ENCODE measurements at places on chromosomes 4 and X.

DNA sequence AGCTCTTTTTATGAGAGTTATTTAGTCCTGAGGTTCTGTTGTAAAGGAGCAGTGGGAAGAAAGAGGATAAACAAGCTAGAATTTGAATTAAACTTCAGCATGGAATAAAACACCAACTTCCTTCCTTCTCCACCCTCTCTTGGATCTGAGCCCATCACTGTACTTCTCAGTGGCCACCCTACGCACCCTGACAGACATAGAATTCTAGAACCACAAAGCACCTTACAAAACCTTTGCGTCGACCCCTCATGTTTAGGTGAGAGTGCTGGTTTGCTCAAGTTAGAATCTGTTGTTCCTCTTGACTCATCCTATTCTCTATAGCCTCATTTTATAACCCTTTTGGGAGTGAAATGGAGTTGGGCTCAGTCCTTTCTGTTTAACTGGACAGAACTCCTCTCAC, 84.6 kb upstream of the RPL34 start:
- no peak for DNase-seq

GRCh38 chrX:134981910-134982309, 8.9 kb upstream of the SMIM10 start:
- DNase-seq, result no peak

DNA sequence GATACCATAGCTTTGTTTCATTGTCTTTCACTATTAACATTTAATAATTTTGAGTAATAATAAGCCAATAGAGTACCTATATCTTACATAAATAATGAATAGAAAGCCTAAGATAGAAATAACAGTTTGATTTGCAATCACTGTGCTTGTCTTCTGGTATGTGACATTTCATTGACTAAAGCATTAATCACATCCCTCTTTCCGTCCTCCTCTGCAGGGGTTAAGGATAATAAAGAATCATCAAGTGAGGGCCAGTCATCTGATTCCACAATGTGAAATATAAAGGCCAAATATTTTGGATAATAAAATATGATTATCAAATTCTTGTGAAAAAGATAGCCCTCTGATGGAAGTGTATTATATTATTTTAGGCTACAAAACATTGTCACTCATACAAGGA, 2073.4 kb downstream of the ARAP2 start:
- DNase-seq, result no peak

DNA sequence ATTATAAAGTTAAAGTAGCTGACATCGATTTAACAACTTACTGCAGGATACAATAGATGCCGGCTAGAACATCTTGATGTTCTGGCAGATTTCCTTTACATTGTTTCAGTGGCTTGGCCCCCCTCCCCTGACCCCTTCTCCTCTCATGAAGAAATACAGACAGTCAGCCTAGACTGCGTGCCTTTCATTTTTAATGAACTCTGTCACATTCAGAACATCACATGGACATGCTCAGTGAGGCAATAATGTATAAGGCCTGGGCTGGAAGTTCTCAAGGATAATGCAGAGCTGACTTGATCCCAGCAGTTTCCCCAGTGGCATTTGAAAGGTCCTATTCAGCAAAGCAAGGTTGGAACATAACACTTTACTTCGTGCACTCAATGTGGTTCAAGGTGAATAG, 239.2 kb downstream of the ANK2 start:
- DNase-seq, result no peak

GRCh38 chr4:73875401-73875800, 6.2 kb downstream of the CXCL1 start:
- no peak for DNase-seq

DNA sequence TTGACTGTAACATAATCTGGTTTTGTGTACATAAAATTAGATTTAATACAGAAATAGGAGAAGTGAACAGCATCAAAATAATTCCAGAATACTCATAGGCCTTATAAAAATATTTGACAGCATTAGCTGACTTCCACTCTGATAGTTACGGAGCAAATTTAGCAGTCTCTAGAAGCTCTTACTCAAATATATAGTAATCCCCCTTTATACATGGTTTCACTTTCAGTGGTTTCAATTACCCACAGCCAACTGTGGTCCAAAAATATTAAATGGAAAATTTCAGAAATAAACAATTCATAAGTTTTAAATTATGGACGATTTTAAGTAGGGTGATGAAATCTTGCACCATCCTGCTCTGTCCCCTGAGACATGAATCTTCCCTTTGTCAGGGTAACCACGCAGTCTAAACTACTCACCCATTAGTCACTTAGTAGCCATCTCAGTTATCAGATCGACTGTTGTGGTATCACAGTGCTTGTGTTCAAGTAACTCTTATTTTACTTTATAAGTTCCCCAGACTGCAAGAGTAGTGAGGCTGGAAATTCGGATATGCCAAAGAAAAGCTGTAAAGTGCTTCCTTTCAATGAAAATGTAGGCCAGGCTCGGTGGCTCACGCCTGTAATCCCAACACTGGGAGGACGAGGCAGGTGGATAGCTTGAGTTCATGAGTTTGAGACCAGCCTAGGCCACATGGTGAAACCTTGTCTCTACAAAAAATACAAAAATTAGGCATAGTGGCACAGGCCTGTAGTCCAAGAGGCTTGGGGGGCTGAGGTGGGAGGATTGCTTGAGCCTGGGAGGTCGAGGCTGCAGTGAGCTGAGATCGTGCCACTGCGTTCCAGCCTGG, 17.2 kb upstream of the RTL9 start:
- no peak for DNase-seq

DNA sequence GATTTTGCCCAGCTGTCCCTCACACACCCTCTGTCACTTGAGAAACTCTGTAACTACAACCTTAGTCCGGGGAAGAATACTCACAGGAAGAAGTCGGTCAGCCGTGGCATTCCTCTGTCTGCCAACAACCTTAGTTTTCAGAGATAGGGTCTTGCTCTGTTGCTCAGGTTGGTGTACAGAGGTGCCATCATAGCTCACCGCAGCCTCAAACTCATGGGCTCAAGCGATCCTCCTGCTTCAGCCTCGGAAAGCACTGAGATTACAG, 12.2 kb upstream of the SPCS3 start:
- DNase-seq, result no peak

All from sciatic nerve (tissue), 2 donors.